ENCODE measurements at places on chromosomes 2 and 18.

GRCh38 chr18:33700513-33700976 is 122.5 kb downstream of the ASXL3 start:
- no peak for DNase-seq

DNA sequence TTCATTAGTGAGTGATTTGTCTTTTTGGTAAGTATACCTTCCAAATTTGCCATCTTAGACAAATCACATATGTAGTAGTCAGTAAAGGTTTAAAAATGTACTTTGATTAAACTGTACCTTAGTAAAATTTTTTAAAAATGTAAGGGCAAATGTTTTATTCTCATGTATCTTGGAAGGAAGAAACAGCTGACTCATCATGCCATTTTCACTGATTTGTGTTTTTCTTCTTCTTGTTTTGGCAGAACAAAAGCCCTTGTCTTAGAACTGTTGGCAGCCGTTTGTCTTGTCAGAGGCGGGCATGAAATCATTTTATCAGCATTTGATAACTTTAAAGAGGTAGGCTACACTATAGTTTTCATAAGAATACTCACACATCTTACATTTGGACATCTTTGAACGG is 136.5 kb downstream of the PRPF40A start:
- no peak for DNase-seq

DNA sequence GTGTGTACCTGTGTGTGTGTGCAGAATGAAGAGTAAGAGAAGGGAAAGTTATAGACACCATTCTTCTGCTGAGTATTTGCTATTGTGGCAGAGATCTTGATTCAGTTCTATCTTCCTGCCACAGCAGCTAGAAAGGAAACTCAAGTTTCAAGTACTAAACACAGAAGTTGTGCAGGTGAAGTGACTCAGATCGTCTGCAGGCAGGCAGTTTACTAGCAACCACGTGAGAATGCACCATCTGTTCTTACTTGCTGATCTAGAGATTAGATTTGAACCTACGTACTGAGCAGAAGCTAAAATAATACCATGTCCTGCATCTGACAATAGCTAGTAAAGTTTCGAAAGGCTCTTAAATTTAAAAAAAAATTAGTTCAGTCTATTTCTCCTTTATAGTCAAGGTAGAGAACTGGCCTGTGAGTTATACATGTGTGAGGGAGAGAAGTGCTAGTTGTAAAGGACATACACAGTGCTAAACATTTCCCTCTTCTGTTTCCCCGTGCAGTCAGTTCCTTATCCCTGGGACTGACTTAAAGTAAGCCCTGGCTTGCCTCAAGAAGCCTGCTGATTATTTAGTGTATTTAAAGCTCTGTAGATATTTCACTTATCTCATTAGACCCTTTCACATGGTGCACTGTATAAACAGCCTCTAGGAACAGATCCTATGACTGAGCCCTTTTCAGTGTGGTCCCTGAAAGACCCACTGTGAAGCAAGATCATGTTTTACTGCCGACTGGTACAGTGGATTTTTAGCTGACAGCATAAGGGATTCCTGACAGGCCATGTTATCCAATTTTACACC is 45.0 kb downstream of the SLC38A11 start:
- no peak for DNase-seq

GRCh38 chr2:160245614-160246155 is 45.6 kb upstream of the ITGB6 start:
- no peak for DNase-seq

GRCh38 chr2:27814758-27815157 is 43.2 kb downstream of the MRPL33 start:
- no peak for DNase-seq

- DNase-seq, result no peak
These were observed 1633.7 kb upstream of the CELF4 start for GRCh38 chr18:39199231-39199855.

- DNase-seq, result no peak
These were observed at the start of gene CAPN13 for GRCh38 chr2:30807249-30807648. Gene CAPN13, minus strand, starts transcription at chr2:30807446. Its CDS starts 20,121 bp downstream, at chr2:30787325.

DNA sequence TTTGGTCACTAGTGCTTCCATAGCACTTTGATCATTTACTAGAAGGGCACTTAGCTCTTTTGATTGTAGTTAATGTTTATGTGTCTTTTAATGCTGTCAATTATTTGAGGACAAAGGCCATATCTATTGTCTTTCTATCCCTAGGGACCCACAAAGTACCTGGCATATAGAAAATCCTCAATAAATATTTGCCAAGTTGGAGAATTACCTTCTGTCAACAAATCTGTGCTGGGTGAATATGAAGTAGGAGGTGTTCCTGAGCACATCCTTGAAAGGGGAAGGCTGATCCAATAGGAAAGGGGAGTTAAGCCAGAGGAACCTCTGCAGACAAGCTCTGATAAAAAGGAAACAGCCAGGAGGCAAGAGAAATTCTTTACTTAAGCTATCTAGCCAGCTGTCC is 8.2 kb downstream of the DPP4 start:
- no peak for DNase-seq

GRCh38 chr2:120298173-120298835 is 45.7 kb downstream of the RALB start:
- DNase-seq, result no peak

- DNase-seq, result no peak
These were observed 24.3 kb downstream of the TMEM237 start for GRCh38 chr2:201618744-201619662.

GRCh38 chr2:54206596-54206995 is 49.4 kb downstream of the TSPYL6 start:
- no peak for DNase-seq

DNA sequence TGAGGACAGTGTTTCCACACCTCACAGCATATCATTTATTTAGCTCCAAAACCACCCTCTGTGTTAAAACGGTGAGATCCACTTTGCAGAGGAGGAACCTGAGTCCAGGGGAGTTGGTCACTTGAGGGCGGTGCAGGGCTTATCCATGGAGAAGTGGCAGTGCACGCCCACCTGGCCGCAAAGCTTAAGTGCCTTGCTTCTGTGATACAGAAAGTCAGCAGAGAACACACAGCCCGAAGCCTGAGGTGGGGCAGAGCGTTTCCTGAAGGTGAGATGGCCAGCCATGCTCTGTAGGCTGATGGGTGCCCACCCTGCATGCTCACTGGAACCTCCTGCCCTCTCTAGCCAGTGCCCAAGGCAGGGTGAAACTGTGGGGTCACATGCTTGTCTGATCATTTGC is 87.3 kb downstream of the SH3RF3 start:
- no peak for DNase-seq

- DNase-seq, result no peak
These were observed 54.3 kb downstream of the DGKD start for GRCh38 chr2:233408366-233409285.

DNA sequence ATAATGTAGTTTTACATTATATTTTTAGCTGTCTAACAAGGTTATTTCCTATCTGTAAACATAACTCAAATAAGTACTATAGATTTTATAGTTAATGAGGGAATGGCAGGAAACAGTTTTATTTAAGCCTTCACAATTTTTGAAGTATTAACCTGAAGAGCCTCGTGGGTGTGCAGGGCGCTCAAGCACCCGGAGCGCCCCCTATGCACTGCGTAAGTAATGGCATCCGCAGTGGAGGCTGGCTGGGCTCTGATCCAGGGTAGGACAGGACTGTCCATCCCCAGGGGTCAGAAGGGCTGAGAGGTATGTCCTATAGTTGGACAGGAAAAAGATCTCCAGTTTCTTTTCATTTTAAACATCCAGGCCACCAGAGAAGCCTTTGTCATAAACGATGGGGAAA is 8.2 kb upstream of the GBX2 start:
- DNase-seq, result no peak

- DNase-seq, result no peak
These were observed 103.9 kb upstream of the ACVR1C start for GRCh38 chr2:157732596-157732995.

GRCh38 chr2:187034434-187034833 is 185.5 kb upstream of the ZSWIM2 start:
- DNase-seq, result no peak

DNA sequence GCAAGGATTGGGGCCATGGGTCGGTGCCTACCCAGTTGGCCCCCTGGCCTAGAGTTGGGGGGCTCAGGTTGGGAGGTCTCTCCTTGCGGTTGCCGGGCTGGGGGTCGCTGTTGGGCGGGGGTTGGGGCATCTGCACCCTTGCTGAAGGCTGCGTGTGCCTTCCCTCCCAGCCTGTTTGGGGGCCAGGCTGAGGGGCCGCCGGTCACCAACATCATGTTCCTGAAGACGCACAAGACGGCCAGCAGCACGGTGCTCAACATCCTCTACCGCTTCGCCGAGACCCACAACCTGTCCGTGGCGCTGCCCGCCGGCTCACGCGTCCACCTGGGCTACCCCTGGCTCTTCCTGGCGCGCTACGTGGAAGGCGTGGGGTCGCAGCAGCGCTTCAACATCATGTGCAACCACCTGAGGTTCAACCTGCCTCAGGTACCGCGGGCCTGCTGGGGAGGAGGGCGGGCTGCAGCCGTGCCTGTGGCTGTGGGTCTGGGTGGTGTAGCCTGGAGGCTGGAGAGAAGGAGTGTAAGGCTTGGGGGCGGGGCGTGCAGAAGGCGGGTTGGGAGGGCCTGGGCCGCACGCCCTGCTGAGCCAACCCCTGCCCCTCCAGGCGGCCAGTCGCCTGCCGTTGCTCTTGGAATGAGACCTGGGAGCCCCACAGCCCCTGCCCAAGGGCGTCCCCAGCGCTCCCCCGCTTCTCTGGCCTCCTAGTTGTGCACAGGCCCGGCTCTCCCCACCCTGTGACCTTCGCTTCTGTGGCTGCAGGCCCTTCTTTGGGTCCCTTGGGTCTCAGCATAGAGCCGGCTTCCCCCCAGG is 7.2 kb upstream of the NEU4 start:
- no peak for DNase-seq

GRCh38 chr2:144390424-144391020 is 129.4 kb downstream of the ZEB2 start:
- DNase-seq, result no peak

GRCh38 chr2:183868153-183868552 is 730.2 kb upstream of the ZNF804A start:
- no peak for DNase-seq

GRCh38 chr18:48992791-48993555 is 42.2 kb upstream of the SMAD7 start:
- no peak for DNase-seq

DNA sequence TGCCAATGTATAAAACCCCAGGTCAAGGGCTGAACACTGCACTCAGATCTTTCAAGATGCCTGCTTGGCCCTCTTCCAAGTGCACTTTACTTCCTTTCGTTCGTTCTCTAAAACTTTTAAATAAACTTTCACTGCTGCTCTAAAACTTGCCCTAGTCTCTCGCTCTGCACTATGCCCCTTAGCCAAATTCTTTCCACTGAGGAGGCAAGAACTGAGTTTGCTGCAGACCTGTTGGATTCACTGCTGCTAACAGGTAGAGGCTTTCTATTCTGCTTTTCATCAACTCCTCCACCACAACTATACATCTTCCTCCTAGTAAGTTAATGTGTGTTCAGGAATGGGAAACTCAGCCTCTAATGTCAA is 467.9 kb downstream of the MBD2 start:
- no peak for DNase-seq

- no peak for DNase-seq
These were observed 80.4 kb downstream of the MC4R start for GRCh38 chr18:60292186-60292585.

DNA sequence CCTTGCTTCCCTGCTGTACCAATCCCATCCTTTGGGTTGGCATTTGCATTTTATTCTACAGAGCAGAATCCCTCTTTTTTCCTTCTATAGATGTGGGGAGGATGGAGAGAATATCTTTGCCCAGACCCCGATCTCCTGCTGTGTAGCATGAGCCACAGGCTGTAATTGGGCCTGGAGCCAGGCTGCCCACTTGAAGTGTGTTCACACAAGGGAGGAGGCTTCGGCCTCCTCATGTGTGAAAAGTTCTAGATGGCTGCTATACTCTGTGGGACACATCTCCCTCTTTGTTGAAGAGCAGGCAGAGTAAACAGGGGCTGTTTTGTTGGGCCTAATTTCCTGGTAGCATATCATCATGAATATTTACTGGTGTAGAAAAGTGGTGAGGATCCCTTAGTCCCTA is 126.3 kb downstream of the XRCC5 start:
- DNase-seq, result no peak

- no peak for DNase-seq
These were observed 32.5 kb upstream of the IL1RL1 start for GRCh38 chr2:102278720-102279390.

DNA sequence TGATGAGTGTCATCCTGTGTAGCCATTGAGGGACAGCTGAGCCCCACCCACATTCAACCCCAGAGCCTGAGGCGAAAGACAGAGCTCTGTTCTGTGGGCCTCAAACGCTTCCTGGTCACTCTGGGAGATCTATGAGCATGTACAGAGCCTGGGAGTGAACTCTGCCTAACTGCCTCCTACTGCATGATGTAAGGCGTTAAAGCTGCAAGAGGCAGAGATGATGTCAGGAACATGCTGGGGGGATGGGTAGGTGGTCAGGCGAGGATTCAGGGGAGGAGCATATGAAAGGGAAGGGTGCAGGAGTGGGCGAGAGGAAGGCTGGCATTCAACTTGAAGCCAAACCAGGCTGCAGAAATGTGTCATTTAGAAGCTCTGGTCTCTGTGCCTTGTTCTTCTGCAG is 181.0 kb downstream of the TFCP2L1 start:
- no peak for DNase-seq

DNA sequence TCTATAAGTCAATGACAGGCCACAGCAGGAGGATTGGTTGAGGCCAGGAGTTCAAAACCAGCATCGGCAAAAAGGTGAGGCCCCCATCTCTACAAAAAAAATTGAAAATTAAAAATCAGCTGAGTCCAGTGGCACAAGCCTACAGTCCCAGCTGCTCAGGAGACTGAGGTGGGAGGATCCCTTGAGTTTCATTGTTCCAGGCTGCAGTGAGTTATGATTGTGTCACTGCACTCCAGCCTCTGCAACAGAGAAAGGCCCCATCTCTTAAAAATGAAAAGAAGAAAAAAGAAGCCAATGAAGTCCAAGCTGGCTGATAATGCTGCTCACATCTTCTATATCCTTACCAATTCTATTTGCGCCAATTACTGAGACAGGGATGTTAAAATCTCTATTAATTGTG is 39.1 kb downstream of the MRPS5 start:
- no peak for DNase-seq

DNA sequence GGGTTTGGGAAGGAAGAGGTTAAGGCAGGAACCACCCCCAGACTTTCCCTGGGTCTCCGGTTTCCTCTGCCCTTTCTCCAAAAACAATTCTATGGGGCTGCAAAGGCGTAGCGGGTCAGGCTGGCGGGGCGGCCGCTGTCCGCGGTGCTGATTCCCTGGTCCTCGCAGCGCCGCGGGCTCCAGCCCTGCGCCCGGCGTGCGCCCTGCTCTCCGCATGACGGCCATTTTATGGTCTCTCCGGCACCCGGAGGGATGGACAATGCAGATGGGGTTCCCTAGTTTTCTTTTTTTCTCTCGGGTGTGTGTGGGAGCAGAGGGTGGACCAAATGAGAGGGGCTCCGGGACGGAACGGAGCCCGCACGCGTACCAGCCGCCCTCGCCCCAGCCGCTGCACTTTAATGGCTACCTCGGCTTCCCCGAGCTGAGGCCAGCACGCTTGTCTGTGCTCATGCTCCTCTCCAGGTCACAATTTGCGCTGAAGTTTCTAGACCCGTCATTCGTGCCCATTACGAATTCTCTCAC is 1.6 kb downstream of the ST8SIA3 start:
- DNase-seq, result no peak
